ENCODE measurements at places on chromosomes 1 and 21. TPM values are rescaled to one million over a fixed set of nuclear protein-coding genes. Genes with fewer than 3 reads are reported as not detected.
A peak's percentile ranks its signal among the peaks of the same experiment; 100 is the strongest.

The CFH gene
- 16.6 TPM for polyA plus RNA-seq

DNA sequence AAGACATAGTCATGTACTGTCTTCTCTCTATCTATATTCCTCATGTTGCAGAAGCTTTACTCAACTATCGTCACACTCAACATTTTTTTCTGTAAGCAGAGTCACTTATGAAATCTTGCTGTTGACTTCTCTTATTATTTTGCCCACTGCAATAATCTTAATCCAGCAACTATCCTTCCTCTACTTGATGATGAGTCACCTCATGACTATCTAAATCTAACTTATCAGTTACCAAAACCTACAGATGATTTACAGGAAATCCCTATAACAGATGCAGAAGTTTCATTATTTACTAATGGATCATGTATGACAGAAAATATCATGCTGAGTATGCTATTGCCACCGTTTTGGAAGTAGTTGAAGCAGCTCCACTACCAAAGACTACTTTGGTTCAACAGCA is 378.9 kb downstream of the DUSP10 start:
- DNase-seq, result no peak

The OR2L13 gene
- polyA plus RNA-seq, result not detected

- peak; percentile 61 for DNase-seq
These were observed 10.6 kb upstream of the GADD45A start for GRCh38 chr1:67674260-67675011.

The NDUFS2 gene
- polyA plus RNA-seq, result 90.1 TPM

DNA sequence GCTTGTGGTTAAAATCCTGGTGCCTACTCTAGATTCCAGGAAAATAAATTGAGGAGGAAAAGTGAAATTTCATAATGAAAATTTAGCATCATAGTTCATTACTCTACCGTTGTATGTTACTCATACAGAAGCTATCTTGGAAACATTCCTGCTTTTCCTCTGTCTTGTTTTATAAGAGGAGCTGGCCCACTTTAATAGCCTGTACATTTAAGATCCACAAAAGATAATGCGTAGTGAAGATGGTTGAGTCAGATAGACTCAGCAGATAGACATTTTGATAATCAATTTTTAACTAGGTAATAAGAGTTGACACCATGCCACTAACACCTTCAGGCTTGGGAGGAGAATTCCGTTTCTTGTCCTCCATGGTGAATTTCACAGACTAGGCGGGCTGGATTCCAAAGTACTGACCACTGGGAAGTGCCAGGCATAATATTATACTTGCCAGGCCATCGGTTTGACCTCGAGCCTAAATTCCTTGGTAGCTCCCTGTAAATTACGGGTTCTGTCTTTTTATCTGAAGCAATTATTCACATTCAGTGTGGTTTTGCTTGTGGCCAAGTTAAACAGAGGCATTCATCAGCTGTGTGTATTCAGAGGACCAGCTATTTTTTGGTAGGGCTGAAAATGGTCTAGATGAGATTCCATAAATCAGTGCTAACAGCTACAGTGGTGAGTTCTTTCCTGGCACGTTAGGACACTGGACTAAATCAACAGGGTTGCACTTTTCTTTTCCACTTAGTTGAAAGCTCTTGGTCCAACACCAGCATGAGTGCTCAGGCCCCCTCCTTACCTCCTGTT is 111.9 kb upstream of the KAZN start:
- DNase-seq, result no peak

The NEXN gene
- polyA plus RNA-seq, result 0.31 TPM

DNA sequence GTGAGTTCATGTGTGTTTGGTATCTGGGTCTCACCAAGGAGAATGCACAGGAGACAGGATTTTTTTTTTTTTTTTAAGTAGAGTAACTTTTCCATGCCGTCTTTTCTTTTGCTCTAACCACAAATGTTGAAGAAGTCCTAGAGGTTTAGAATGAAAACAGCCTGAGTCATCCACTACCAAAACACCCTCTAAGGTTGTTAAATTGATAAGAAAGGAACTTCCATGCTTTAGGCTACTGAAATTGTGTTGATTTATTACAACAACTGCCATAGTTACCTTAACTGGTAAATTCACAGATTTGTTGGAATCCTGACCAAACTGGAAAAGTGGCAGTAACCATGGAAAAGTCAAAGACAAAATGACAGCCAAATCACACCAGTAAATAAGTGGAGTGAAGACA is 375.6 kb downstream of the AMY1C start:
- DNase-seq, result no peak

The CFHR1 gene
- not detected for polyA plus RNA-seq

- no peak for DNase-seq
These were observed 8.4 kb downstream of the UBASH3A start for GRCh38 chr21:42411891-42412635.

Data from CD4-positive, alpha-beta memory T cell (primary cell).